ENCODE measurements at places on chromosomes 12 and 14. TPM values are rescaled to one million over a fixed set of nuclear protein-coding genes. Genes with fewer than 3 reads are reported as not detected.

GRCh38 chr12:28278499-28278898 is 88.2 kb downstream of the CCDC91 start:
- H3K4me1 ChIP-seq = no peaks in the 10 kb centered on the region
- no peaks in the 10 kb centered on the region for H3K27me3 ChIP-seq
- DNase-seq = no peak
- H3K4me3 ChIP-seq = no peak overlapping the region
- no peaks in the 10 kb centered on the region for H3K36me3 ChIP-seq

- H3K4me1 ChIP-seq = no peaks in the 10 kb centered on the region
- no peak overlapping the region for H3K27ac ChIP-seq
- H3K4me3 ChIP-seq = no peak overlapping the region
- no peaks in the 10 kb centered on the region for H3K27me3 ChIP-seq
These were observed 996.2 kb upstream of the FLRT2 start for GRCh38 chr14:84533791-84534190.

- no peak for DNase-seq
- no peak overlapping the region for H3K27ac ChIP-seq
- H3K4me3 ChIP-seq = no peak overlapping the region
- no peaks in the 10 kb centered on the region for H3K27me3 ChIP-seq
- no peaks in the 10 kb centered on the region for H3K36me3 ChIP-seq
- H3K4me1 ChIP-seq = no peaks in the 10 kb centered on the region
These were observed 352.0 kb downstream of the ZFP36L1 start for GRCh38 chr14:68440820-68441219.

DNA sequence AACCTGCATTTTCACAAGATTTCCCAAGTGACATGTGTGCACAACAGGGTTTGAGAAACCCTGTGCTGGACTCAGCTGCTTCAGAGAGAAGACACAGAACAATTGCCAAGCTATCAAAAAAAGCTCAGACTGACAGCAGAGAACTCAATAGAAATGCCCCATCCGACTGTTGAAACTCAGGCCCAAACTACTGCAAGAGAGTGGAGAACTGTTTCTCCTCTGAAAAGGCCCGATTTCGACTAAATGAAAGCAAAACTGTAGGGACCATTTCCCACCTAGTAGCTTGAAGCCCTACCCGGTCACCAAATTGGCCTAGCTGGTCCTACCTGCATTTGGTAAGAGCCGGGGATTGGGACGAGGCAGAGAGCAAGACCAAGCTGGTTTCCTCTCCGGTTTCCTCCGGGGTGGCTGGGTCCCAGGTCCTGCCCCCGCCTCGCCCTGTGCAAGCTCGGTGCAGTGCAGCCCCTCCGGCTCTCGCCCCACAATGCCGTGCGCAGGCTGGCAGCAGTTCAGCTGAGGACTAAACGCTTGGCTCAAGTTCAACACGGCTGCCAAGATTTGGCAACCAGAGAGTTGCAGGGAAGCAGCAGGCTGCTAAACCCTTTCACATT is 1180.6 kb downstream of the VRK1 start:
- H3K27ac ChIP-seq = peak overlapping the region; percentile 86
- peak overlapping the region; percentile 37 for H3K4me3 ChIP-seq
- H3K27me3 ChIP-seq = no peaks in the 10 kb centered on the region
- peaks cover 8% of the 10 kb centered on the region for H3K4me1 ChIP-seq
- DNase-seq = peak; percentile 86
- no peaks in the 10 kb centered on the region for H3K36me3 ChIP-seq

DNA sequence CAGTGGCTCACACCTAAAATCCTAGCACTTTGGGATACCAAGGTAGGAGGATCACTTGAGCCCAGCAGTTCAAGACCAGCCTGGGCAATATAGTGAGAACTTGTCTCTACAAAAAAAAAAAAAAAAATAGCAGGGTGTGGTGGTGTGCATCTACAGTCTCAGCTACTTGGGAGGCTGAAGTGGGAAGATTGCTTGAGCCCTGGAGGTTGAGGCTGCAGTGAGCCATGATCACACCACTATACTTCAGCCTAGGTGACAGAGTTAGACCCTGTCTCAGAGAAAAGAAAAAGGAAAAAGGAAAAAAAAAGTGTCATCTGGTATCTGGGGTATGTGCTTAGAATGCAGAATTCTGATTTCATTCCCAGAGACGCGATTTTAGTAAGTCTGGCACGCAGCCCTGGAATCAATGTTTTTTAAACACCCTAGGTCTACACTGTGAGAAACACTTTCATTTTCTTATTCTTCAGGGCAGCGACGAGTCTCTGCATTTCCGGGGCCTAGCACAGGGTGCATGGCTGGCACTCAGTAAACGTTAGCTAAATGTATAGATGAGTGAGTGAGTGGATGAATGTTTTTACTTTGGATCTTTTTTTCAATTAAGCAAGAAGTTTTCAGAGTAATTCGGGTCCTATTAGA is 243.8 kb upstream of the PWP1 start:
- no peaks in the 10 kb centered on the region for H3K27me3 ChIP-seq
- no peaks in the 10 kb centered on the region for H3K4me1 ChIP-seq
- H3K36me3 ChIP-seq = no peaks in the 10 kb centered on the region
- no peak for DNase-seq
- no peak overlapping the region for H3K4me3 ChIP-seq

DNA sequence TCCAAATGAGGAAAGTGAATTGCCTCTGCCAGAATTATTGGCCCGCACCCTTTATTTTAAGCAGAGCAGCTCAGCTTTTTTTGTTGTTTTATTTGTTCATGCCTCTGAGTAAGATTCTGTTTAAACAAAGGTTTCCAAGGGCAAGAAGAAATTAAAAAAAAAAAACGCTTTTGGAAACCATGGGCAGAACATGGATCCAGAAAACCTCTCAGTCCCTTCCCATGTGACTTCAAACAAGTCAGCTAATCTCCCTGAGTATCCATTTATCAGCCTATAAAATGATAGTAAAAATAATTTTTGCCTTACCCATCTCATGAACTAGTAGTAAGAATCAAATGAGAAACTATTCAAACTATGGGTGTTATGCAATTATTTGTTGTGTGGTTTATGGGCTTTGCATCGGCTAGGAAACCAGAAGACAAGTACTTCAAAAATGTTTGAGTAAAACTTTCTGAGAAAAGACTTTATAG is 27.6 kb downstream of the KITLG start:
- no peak for DNase-seq
- no peaks in the 10 kb centered on the region for H3K27me3 ChIP-seq

GRCh38 chr12:62621101-62621638 is 154.5 kb downstream of the MON2 start:
- H3K36me3 ChIP-seq = no peaks in the 10 kb centered on the region
- no peaks in the 10 kb centered on the region for H3K27me3 ChIP-seq
- H3K27ac ChIP-seq = no peak overlapping the region
- no peak overlapping the region for H3K4me3 ChIP-seq
- no peaks in the 10 kb centered on the region for H3K4me1 ChIP-seq

GRCh38 chr14:65904988-65905387 is 492.5 kb downstream of the FUT8 start:
- no peak for DNase-seq
- no peaks in the 10 kb centered on the region for H3K27me3 ChIP-seq
- H3K27ac ChIP-seq = no peak overlapping the region
- H3K4me3 ChIP-seq = no peak overlapping the region
- no peaks in the 10 kb centered on the region for H3K4me1 ChIP-seq

- no peaks in the 10 kb centered on the region for H3K27me3 ChIP-seq
- no peak for DNase-seq
- H3K4me3 ChIP-seq = no peak overlapping the region
- H3K27ac ChIP-seq = no peak overlapping the region
These were observed 4.3 kb downstream of the TMEM106C start for GRCh38 chr12:47967461-47968321.

DNA sequence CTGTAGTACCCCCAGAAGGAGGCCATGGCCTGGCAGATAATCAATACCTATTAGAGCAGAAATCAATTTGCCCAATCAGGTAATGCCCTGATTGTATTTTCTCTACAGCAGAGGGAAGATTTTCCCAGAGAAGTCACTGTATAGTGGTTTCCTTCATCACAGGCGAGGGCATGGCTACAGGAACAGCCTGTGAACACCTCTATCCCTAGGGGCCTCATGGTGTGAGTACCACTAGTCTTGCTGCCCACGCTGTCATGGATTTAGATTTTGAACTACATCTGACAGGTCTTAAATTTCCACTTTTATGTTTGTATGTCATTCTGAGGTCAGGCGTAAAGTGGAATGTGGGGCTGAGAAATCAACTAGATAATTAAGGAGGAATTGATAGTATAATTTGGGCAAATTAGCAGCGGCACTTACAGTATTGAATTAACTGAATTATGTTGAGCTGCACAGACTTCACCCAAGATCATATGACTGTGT is 42.4 kb upstream of the STXBP6 start:
- H3K36me3 ChIP-seq = no peaks in the 10 kb centered on the region
- no peak overlapping the region for H3K4me3 ChIP-seq
- H3K27ac ChIP-seq = no peak overlapping the region
- H3K27me3 ChIP-seq = no peaks in the 10 kb centered on the region
- DNase-seq = no peak

TMEM233 gene
- not detected for total RNA-seq

LMO3 gene
- 92.5 TPM for total RNA-seq

SDR9C7 gene
- 0.49 TPM for total RNA-seq

BEGAIN gene
- total RNA-seq = 2.6 TPM

MGP gene
- 876 TPM for total RNA-seq

ASCL1 gene
- total RNA-seq = not detected

CLEC4D gene
- total RNA-seq = 0.30 TPM
